ENCODE measurements at places on chromosomes 3 and 15.

DNA sequence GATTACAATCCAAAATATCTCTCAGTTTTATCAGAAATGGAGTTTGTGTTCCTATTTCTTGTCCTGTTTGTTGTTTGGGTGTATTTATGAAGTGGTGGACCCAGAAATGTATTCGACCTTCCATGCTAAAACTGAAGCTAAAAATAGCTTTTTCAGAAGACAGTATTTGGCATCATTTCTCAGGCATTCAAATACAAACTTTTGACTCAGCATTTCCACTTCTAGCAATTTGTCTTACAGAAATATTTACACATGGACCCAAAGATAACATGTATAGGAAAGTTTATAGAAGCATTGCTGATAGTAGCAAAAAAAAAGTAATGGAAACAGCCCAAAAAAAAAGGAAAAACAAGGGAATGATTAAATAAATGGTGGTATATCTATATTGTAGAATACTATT is 156.3 kb downstream of the HCN4 start:
- no peak for DNase-seq

DNA sequence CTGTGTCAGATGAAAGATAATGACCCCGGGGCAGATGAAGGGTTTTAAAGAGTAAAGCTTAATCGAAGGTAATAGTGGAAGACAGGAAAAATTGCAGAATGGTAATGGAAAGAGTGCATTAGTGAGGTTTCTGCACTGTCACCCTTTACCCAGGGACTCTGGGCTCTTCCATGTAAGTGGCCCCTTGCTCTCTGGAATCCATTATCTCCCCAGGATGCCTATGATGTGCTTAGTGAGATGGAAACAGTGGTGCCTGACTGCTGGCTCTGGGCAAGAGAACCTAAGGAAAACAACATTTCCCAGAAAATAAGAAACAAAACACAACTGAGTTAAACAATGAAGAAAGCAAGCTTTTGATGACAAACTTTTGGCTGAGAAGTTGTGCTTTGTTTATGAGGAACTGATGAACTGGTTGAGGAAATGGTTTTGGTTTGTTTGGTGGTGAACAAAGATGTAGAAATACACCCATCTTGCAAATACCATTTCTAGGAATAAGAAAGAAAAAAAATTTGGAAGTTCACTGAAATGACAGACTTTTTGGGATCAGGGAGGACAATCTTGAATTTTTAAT is 119.9 kb upstream of the RASGRP1 start:
- DNase-seq: no peak

- no peak for DNase-seq
These were observed 73.5 kb downstream of the PPM1L start for GRCh38 chr3:160829486-160830009.

GRCh38 chr3:44984335-44984734 is 8.3 kb downstream of the EXOSC7 start:
- DNase-seq: no peak

DNA sequence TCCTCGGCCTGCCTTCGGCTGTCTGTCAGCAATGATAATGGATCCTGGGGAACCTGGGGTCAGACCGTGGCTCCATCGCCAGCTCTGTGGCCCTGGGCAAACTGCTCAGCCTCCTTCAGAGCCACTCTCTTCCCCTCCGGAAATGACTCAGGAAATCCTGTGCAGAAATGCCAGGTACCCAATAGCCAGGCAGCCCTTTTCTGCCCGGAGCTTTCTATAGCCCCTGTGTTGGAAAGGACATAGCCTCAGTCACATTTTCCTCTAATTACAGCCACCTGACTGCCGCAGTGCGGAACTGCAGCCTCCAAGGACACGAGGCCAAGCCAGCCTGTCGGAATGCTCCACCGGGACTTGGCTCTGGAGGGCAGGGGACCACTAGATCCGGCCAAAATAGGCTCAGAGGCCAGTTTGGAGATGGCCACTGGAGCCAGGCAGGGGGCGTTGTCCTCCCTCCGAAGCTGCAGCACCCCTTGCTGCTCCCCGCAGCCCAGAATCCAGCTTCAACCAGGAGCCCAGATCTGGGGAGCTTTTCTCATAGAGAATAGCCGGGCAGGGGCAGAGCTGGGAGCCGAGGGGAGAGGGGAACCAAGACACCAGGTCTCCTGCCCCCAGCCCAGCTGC is 11.6 kb upstream of the ZXDC start:
- DNase-seq: no peak

GRCh38 chr3:75303741-75304140 is 360.4 kb upstream of the FRG2C start:
- DNase-seq: no peak

- DNase-seq: no peak
These were observed 632 bp downstream of the MTHFS start for GRCh38 chr15:79896131-79896633.

DNA sequence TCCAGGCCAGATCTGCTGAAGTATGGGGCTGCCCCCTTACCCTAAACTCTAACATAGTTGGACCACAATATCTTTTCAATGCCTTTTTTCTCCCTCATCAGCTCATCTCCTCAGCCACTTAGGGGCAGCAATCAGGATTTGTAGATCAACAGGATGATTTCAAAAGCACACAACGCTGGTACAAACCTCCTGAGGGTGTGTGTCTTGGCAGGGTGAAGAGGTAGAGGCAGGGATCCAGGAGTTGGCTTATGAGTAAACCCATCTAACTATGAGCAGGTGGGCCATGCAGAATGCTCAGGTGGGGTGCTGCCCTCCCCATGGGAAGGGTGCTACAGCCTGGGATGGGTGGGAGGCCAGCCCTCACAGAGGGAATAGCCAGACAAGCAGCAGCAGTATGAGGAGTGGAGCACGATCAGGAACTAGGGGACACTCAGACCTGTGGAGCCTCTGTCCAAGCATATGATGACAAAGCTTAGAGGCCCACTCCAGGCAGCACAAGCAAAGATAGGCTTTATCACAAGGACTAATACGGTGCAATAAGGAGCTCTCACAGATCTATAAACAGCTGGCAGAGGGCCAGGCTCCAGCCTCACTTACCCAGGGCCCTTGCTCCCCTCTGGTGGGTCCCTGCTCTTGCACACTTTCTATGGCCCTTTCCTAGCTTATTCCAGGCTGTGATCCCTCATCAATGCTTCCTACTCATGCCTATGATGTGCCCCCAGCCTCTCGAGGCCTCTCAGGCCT is 32.2 kb downstream of the IL20RB start:
- DNase-seq: no peak
